ENCODE measurements at places on chromosomes 7 and 10. TPM values are rescaled to one million over a fixed set of nuclear protein-coding genes. Genes with fewer than 3 reads are reported as not detected.

DNA sequence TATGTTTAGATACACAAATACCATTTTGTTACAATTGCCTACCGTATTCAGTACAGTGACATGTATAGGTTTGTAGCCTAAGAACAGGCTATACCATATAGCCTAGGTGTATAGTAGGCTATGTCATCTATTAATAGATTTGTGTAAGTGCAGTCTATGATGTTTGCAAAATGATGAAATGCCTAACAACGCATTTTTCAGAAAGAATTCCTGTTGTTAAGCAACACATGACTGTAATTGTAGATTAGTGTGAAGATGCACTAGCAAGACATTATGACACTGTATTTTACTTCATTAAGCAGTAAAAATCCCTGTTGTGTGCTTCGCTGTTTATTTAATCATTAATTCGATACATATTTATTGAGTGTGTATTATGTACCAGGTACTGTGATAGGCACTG is 446.0 kb downstream of the SUGCT start:
- H3K27ac ChIP-seq = no peak overlapping the region
- DNase-seq = no peak
- no peaks in the 10 kb centered on the region for H3K4me1 ChIP-seq
- H3K36me3 ChIP-seq = no peaks in the 10 kb centered on the region

Gene NT5C3A
- total RNA-seq = 86.9 TPM

DNA sequence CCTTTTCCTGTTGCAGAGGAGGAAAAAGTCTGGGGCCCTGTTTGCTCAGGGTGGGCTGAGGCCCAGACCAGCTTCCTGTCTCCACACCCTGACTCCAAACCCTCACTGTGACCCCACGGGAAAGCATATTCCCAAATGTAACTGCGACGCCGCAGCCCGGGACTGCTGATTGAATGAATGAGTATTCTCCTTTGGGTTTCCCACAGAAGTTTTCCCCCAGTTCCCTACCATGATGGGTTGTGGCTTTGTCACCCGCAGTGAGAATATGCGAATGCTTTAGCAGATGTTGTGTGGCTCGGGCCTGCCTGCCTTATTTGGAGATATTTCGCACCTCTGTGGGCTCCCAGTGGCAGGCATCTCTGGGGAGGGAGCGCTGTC is 50.6 kb downstream of the MGMT start:
- no peak overlapping the region for H3K4me3 ChIP-seq
- H3K27ac ChIP-seq = no peak overlapping the region

Gene TMEM270
- not detected for total RNA-seq

Gene OPN1SW
- total RNA-seq = not detected

DNA sequence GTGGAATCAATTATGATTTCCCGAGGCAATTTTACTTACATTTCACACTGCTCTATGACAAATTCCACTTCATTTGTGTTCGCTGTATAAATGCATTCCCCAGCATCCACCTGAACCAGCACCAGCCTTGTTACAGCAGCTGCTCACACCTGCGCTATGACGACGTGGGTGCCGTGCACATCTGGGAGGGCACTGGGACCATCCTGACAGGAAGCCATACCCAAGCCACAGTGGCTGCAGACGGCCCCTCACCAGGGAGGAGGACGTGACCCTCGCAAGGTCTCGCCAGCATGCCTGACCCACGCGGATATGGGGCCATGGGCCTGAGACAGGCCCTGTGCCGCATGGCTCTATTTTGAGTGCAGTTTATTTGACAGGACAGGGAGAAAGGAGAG is 201.3 kb downstream of the MAD1L1 start:
- H3K36me3 ChIP-seq = peaks cover 25% of the 10 kb centered on the region
- DNase-seq = no peak
- no peak overlapping the region for H3K4me3 ChIP-seq

DNA sequence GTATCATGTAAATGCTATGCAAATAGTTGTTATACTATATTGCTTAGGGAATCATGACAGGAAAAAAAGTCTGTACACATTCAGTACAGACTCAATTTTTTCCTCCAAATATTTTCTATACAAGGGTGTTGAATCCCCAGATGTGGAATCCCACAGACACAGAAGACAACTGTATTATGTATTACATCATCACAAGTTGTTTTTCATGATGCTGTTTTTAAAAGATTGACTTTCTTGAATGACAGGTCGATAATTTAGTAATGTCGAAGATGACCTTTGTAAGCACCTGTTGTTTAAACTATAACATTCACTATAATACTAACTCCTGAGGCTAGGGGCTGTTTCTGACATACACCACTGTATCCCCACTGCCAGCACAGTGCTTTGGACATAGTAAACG is 143.5 kb downstream of the MLLT10 start:
- no peaks in the 10 kb centered on the region for H3K27me3 ChIP-seq
- DNase-seq = no peak
- no peak overlapping the region for H3K27ac ChIP-seq
- H3K4me1 ChIP-seq = no peaks in the 10 kb centered on the region

DNA sequence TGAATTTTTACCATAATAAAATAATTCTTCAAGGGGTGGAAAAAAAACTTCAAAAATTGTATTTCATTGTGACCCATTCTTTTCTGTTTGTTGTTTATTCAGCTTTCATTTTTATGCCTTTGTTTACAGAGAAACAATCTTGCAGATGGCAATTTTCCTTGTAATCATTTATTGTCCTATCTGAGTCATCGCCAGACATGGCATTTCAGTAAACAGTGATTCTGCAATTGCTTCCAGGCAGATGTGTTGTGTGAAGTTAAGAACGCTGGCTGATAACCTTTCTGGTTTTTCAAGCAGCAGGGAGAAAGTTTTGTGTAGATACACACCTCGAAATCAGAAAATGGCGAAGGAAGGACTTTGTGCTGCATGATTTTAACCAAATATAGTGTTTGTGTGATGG is 80.7 kb upstream of the RPA3 start:
- no peaks in the 10 kb centered on the region for H3K27me3 ChIP-seq
- DNase-seq = no peak
- no peak overlapping the region for H3K4me3 ChIP-seq
- peaks cover 17% of the 10 kb centered on the region for H3K4me1 ChIP-seq
- H3K36me3 ChIP-seq = peaks cover 28% of the 10 kb centered on the region
- H3K27ac ChIP-seq = no peak overlapping the region

- H3K4me1 ChIP-seq = no peaks in the 10 kb centered on the region
- H3K27ac ChIP-seq = no peak overlapping the region
- DNase-seq = no peak
Measured at GRCh38 chr7:113444261-113444660, 325.9 kb upstream of the SMIM30 start.

- peak; percentile 36 for DNase-seq
- peaks cover 5% of the 10 kb centered on the region for H3K27me3 ChIP-seq
- H3K36me3 ChIP-seq = peaks cover 46% of the 10 kb centered on the region
- peak overlapping the region; percentile 97 for H3K4me3 ChIP-seq
- H3K27ac ChIP-seq = peak overlapping the region; percentile 94
Measured at GRCh38 chr10:3786295-3787015, 1.4 kb upstream of the KLF6 start.

DNA sequence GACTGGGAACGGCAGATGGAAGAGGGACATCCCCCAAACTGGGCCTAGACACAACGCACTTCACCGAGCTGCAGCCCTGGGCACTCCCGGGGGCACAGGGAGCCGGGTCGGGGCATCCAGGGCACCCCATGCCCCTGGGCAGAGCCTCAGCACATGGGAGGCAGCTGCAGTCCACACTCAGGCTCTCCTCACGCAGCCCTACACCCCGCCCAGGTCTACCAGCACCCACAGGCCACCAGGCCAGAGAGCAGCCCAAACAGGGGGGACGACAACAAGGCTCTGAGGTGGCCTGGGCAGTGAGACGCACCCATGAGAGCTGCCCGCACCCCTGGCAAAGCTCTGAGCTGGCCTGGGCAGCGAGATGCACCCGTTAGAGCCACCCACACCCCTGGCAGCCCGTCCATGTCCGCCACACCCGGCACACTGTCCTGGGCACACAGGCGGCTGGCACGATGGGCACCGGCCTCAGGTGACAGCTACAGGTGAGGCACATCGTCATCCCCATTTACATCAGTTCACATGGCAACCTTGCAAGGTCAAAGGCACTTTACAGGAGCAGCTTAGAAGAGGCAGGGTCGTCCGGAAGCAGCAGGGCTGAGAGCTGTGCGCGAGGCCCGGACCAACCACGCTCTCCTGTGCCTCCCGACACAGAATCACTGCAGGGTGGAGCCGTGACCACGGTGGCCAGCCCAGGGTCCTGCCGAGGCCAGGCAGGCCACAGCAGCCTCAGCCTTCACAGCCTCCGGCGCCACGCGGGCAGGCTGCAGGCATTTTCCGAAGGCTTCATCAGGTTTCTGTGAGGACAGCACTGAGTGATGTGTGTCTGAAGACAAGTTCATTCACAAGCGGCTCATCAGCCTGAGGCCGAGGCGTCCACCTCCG is 228.6 kb downstream of the MAD1L1 start:
- H3K27ac ChIP-seq = no peak overlapping the region
- no peak overlapping the region for H3K4me3 ChIP-seq
- H3K4me1 ChIP-seq = no peaks in the 10 kb centered on the region
- no peak for DNase-seq
- no peaks in the 10 kb centered on the region for H3K27me3 ChIP-seq

Gene ABCB1
- total RNA-seq = 9.8 TPM

Gene PARD3
- total RNA-seq = 0.15 TPM

Gene STEAP1
- total RNA-seq = 0.25 TPM

- peak; percentile 36 for DNase-seq
- peak overlapping the region; percentile 84 for H3K27ac ChIP-seq
- peak overlapping the region; percentile 93 for H3K4me3 ChIP-seq
- H3K4me1 ChIP-seq = peaks cover 38% of the 10 kb centered on the region
- H3K27me3 ChIP-seq = no peaks in the 10 kb centered on the region
Measured at GRCh38 chr7:127588697-127589482, 679 bp downstream of the ARF5 start.

Gene CRHR2
- total RNA-seq = not detected

GRCh38 chr10:90915766-90916075 is 5.2 kb downstream of the ANKRD1 start:
- DNase-seq = no peak
- H3K36me3 ChIP-seq = no peaks in the 10 kb centered on the region
- H3K27ac ChIP-seq = no peak overlapping the region
- H3K27me3 ChIP-seq = peaks cover 5% of the 10 kb centered on the region
- H3K4me1 ChIP-seq = peaks cover 2% of the 10 kb centered on the region

Gene TFPI2
- not detected for total RNA-seq

GRCh38 chr7:114662002-114662677 is 247.5 kb downstream of the FOXP2 start:
- DNase-seq = no peak
- no peaks in the 10 kb centered on the region for H3K27me3 ChIP-seq
- H3K4me1 ChIP-seq = no peaks in the 10 kb centered on the region
- H3K27ac ChIP-seq = no peak overlapping the region

- no peaks in the 10 kb centered on the region for H3K36me3 ChIP-seq
- H3K27me3 ChIP-seq = no peaks in the 10 kb centered on the region
- no peak for DNase-seq
- H3K27ac ChIP-seq = no peak overlapping the region
Measured at GRCh38 chr7:158406364-158406763, 181.3 kb downstream of the PTPRN2 start.

GRCh38 chr7:50210706-50211115 is 93.8 kb upstream of the IKZF1 start:
- H3K27ac ChIP-seq = peak overlapping the region; percentile 83
- no peaks in the 10 kb centered on the region for H3K27me3 ChIP-seq
- H3K4me1 ChIP-seq = peaks cover 97% of the 10 kb centered on the region
- peaks cover 7% of the 10 kb centered on the region for H3K36me3 ChIP-seq
- peak overlapping the region; percentile 29 for H3K4me3 ChIP-seq

- H3K4me3 ChIP-seq = no peak overlapping the region
- peaks cover 9% of the 10 kb centered on the region for H3K4me1 ChIP-seq
- H3K27ac ChIP-seq = no peak overlapping the region
- peaks cover 3% of the 10 kb centered on the region for H3K27me3 ChIP-seq
- no peak for DNase-seq
Measured at GRCh38 chr10:92822060-92822634, 26.2 kb upstream of the EXOC6 start.

- H3K4me3 ChIP-seq = no peak overlapping the region
Measured at GRCh38 chr7:44153948-44154335, 12.8 kb upstream of the MYL7 start.

Gene RET
- 0.28 TPM for total RNA-seq

Gene NAT16
- not detected for total RNA-seq

Gene CNPY4
- total RNA-seq = 31.3 TPM

Gene DHX32
- 11.1 TPM for total RNA-seq

Gene GPNMB
- total RNA-seq = 0.28 TPM

DNA sequence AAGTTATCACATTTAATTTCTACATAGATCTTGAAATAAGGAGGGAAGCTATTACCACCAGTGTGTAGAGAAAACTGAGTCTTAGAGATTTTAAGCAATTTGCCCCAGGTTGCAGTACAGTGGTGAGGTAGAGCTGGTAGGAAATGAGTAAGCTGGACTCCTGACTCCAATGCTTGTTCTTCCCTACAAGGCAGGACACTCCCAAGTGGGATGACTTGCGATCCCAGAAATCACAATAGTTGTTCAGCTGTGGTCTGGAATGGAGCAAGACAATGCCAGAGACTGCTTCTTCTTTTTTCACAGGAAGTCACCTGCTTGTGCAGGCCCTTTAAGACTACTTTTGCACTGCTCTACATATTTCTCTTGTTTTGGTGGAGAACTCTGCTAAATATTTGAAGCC is 327.2 kb upstream of the BMPER start:
- H3K4me1 ChIP-seq = no peaks in the 10 kb centered on the region
- no peaks in the 10 kb centered on the region for H3K27me3 ChIP-seq
- H3K36me3 ChIP-seq = no peaks in the 10 kb centered on the region
- no peak overlapping the region for H3K27ac ChIP-seq
- H3K4me3 ChIP-seq = no peak overlapping the region

GRCh38 chr10:102484021-102484420 is 18.5 kb downstream of the ACTR1A start:
- no peak for DNase-seq
- no peaks in the 10 kb centered on the region for H3K27me3 ChIP-seq
- no peak overlapping the region for H3K4me3 ChIP-seq
- H3K27ac ChIP-seq = no peak overlapping the region
- peaks cover 77% of the 10 kb centered on the region for H3K36me3 ChIP-seq

Gene PSD
- total RNA-seq = 1.4 TPM

- H3K4me3 ChIP-seq = no peak overlapping the region
- H3K36me3 ChIP-seq = no peaks in the 10 kb centered on the region
- H3K27ac ChIP-seq = no peak overlapping the region
- DNase-seq = no peak
- no peaks in the 10 kb centered on the region for H3K4me1 ChIP-seq
Measured at GRCh38 chr10:120022357-120022756, 129.8 kb downstream of the SEC23IP start.

Gene TMEM236
- 0.15 TPM for total RNA-seq
